ENCODE measurements at places on chromosomes 3 and 15. TPM values are rescaled to one million over a fixed set of nuclear protein-coding genes. Genes with fewer than 3 reads are reported as not detected.

DNA sequence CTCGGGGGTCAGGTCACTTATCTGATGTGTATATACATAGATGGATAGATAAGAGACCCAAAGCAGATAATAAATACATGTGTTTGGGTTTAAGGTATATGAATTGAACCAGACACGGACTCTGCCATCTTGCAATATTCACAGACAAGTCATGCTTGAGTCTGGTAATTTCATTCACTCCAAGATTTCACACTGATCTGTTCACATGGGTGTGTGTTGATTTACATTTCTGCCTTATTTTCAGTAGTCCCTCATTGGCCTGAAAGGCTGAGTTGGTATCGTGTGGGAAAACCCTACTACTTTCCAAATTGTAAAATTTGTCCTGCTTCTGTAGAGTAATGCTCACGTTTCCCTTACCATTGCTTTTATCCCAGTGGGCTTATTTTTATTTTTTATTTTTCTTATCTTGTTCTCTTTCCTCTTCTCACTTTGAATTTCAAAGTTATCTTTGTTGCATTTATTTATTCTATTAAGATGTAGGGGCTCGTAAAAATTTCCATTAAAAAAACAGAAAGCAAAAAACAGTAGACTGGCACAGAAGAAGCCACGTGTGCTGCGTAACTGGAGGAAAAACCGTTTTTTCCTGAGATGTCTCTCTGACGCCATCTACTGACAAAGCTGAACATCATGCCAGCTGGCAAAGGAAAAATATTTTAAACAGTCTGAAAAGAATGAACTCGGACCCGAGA lies 10.8 kb upstream of the MFSD1 start:
- peak; percentile 77 for DNase-seq

DNA sequence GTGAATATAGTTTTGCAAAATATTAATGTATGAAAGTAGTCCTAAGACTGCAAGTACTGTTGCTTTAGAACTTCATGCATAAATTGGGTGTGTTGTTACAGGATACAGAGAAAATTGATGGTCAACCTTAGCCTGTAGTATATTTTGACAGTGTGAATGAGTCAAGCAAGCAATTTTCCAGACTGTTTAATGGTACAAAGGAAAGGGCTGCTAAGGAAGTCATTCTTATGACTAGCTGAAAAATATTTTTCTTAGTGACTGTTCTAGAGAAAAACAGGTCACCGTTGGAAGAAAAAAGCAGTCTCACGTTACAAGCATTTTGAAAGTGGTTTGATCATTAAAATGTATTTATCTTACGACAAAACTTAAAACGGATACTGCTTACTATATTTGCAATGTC lies 49.2 kb downstream of the MBNL1 start:
- DNase-seq: no peak

DNA sequence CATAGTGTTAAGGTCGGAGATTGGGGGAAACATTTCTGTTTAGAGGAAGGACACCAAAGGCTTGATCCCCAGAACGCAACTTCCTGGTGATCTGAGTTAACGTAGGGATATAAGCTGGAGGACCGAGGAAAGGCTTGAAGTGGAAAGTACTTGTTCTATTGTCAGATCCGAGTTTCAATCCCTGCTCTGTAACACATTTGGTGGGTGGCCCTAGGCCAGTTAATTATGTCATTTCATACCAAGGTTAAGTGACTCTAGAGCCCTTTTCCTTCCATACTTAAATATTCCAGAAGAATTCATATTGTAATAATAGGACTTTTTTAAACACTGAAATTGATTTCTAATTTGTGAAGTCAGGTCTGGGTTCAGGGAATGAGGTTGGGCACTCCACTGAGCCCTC lies 80.9 kb downstream of the RPLP1 start:
- DNase-seq: no peak

- DNase-seq: no peak
These were observed 166.4 kb downstream of the ATG7 start for GRCh38 chr3:11438646-11439045.

- no peak for DNase-seq
These were observed 288.2 kb downstream of the ADAMTS17 start for GRCh38 chr15:100053474-100054121.

- DNase-seq: no peak
These were observed 190.3 kb upstream of the CDIN1 start for GRCh38 chr15:36389107-36389506.

Gene GABRR3
- not detected for total RNA-seq

Gene AGTR1
- total RNA-seq: not detected

Gene H1-8
- not detected for total RNA-seq

Data from GM23338 (cell line).